Hepatocyte (in vitro differentiated cells): ENCODE measurements at places on chromosomes 2 and 18.
A peak's percentile ranks its signal among the peaks of the same experiment; 100 is the strongest.

DNA sequence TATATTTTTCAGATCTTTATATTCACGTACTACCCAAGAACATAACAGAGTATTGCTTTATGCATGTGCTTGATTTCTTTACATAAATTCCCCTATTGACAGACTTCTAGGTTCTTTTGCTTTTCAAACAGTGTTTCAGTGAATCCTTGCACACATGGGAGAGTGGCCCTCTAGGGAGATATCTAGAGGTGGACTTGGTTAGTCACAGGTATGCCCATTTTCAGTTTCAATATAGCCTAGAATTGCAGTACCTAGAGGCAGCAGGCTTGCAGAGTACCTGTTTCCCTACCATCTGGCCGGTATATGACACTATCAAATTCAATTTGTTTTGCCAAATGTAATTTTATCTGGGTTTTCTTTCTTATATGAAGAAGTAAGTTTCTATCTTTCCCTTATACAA is 36.8 kb downstream of the EML6 start:
- no peak for DNase-seq

GRCh38 chr2:15265889-15266288 is 295.2 kb downstream of the NBAS start:
- DNase-seq: no peak

DNA sequence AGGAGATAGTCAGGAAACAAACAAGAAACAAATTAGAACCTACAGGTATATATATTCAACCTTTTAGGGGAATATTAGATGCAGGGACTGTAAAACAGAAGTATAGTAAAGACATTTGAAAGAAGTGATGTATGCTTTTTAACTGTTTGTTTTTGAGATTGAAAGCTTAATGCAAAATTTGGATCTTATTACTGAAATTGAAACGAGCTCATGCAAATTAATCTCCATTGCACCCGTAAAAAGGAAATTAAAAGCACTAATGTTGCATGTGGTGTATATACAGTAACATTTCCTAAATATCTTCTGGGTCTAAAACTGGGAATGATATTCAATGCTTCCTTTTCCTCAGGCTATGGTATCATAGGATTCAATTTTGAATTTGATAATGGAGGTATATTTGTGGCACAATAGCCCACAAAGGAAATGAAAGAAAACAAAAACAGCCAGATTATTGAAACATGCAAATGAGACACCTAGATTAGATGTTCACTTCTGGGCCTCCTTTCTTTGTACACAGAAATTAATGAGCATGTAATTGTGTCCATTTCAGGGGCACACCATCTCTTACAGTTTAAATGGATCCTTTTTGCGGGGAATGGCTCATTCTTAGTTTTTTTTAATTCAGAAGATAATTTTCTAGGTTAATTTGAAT is 1.6 kb upstream of the ELOA2 start:
- DNase-seq: no peak

DNA sequence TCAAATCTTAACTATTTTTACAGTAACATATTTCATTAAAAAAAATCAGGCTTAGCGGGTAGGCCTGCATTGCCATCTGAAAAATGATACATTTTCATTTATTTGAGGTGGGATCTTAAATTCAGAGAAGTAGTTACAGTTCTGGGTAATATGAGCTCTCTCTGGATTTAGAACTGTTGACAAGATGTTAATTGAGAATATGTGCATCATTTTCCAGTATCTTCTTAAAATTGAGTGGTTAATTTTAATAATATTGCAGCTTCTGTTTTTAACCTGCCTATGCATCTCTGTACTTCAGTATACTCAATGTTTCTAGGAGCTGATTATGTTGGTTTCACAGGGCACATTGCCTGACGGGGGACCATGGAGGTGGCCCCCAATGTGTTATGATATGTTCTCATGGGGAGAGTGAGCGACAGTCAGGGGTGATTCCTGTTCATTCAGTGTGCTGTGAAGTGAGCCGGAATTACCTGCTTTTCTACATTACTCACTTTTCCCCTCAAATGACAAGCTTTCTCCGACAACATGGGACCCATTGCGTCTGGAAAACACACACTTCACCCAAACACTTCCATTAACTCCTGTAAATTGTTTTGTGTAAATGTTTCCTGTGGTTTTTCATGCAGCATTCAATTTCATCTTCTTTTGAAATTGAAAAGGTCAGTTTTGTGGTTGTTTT is 406.2 kb downstream of the MTX2 start:
- no peak for DNase-seq

- DNase-seq: no peak
Measured at GRCh38 chr2:29603341-29603740, 318.0 kb downstream of the ALK start.

- DNase-seq: no peak
Measured at GRCh38 chr2:198444800-198445287, 640.5 kb downstream of the PLCL1 start.

DNA sequence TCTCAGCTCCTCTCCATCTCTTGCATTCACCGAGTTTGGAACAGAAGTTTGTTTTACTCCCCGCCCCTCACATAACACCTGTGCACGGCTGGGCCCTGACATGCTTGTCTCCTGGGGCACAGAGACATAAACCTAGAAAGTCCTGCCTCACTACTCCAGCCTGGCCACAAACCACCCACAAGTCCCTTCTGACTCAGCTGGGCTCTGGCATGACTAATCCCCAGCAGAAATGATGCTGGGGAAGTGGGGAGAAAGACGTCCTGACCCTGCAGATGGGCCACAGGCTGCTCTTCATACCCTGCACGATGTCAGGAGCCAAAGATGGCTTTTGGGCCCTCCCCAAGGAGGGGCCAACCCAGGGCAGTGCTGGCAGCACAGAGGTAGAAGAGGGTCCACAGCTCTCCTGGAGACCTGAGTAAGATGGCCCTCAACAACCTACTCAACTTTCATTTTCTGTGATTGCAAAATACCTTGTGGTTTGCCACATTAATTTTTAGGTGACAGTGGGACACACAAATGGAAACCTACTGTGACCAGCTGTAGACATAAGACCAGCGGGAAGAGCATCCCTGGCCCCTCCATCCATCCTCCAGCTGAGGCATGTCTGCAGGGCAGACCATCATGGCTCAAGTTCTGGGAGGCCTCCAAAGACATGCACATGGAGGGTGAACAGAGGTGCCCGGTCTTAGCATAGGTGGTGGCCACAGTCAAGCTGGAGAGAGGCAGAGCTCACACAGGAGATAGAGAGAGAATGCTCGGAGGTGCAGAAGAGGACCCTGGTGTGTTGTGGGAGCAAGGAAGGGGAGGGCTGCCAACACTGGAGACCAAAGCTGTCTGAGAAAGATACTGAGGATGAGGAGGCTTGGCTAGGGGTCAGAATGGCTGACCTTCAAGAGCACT is 40.0 kb downstream of the DNMT3A start:
- DNase-seq: no peak

DNA sequence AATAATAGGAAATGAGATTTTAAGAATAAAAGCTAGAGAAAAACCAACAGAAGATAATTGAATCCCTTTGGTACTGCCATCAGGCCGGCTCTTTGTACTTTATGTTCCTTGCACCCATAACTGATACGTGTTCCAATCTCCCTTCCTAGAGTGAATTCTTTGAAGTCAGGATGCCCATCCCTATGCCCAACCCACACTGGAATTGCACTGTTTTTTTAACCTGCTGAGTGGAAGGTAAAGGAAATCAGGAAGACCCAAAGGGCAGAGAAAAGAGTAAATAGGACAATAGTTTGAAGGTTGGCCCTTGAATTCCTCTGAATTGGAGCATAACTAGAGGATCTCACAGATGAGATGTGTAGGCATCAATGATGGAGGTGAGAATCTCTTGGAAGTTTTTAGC is 4.4 kb upstream of the ATG16L1 start:
- no peak for DNase-seq

- no peak for DNase-seq
Measured at GRCh38 chr18:46397174-46397573, 259.8 kb downstream of the LOXHD1 start.

- DNase-seq: no peak
Measured at GRCh38 chr2:169139145-169139544, 69.8 kb downstream of the DHRS9 start.

GRCh38 chr2:177396703-177397460 is 4.3 kb downstream of the AGPS start:
- DNase-seq: peak; percentile 10

GRCh38 chr18:10743766-10744165 is 217.9 kb downstream of the NAPG start:
- DNase-seq: no peak

GRCh38 chr18:41576643-41577042 is 378.4 kb upstream of the PIK3C3 start:
- DNase-seq: no peak

DNA sequence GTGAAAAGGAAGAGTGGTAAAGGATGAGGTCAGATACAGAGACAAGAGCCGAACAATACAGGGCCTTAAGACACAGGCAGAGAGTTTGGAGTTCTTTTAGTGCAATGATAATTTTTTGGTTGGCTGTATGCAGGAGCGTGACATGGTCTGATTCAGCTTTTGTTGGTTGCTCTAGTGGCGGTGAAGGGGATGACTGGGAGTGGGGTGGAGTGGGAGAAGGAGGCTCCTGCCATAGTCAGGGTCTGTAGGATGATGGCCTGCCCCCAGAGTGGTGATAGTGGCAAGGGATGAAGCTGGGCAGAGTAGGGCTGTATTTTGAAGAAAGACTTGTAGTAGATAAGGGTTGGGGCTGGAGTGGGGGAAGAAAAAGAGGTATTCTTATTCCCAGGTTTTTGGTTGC is 306.6 kb upstream of the VWC2L start:
- no peak for DNase-seq

- DNase-seq: peak; percentile 76
Measured at GRCh38 chr2:176088048-176088936, 4.2 kb upstream of the HOXD13 start.

DNA sequence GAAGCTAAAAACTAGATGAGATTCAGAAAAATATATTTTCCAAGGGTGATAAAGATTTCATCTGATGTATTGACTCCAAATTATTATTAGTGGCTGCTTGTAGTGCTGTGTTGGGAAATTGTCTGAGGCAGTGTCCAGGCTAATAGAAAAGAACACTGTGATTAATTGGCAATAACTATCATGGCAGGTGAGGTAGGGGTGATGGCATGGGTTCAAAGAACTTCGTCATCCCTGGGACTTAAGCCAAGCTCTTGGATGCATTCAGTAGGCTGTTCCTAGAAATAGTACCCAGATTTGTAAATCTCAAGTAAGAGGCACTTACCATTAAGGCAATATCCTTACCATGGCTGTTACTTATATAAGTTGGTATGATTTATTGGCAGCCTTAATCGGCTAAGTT is 13.2 kb upstream of the RAPGEF4 start:
- no peak for DNase-seq

DNA sequence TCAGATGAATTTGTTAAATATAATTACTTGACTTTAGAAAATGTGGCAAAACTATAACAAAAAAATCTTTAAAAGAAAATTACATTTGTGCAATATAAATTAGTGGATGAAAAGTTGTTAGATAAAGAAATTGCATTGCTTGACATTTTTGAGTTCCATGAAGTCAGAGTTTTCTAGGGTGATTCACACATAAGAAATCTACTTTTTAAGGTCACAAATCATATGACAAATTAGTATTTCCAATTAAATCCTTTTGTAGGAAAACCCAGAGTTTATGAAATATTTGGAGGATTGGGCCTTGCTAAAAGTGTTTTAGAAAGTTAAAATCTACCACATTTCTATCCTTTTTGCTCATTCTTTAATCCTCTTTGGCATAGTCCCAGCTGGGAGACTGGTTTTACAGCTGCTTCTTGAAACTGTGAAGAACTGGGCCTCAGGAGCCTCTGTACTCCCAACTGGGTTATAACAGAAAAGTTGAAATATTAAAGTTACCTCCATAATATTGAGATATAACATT is 289.2 kb downstream of the LRRTM4 start:
- no peak for DNase-seq

- no peak for DNase-seq
Measured at GRCh38 chr2:19753818-19754217, 148.0 kb downstream of the TTC32 start.

DNA sequence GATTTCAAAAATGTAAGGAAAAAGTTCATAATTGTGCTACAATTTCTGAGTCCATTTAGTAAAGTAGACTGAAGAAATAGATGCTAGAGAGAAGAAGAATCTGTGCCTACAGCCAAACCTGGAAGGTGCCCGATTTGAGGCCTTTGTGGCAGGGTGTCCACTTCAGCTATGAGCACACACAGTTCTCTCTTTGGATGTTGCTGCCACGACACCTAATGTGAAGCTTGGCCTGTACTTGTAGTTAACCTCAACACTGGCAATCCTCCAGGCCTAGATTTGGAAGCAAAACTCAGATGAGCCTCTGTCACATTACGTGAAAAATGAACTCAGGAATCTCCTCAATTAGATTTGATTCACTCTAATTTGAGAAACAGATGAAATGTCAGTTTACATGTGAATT is 90.1 kb upstream of the LRP1B start:
- DNase-seq: no peak

- no peak for DNase-seq
Measured at GRCh38 chr2:241154915-241155314, 4.6 kb downstream of the PPP1R7 start.

- no peak for DNase-seq
Measured at GRCh38 chr2:21687589-21687988, 563.8 kb downstream of the TDRD15 start.

DNA sequence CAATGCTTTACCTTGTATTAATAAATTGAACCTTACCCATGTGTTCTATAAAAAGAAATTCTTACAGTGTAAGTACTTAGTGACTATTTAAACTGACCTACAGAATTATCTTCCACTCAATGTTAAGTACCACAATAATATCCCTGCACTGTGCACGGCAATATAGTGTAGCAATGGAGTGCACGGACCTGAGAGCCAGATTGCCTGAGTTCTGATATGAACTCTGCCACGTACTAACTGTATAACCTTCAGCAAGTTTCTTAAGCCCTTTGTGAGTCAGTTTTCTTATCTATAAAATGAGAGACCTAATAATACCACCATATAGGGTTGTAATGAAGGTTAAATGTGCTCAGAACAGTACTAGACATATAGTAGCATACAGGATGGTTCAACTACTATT is 66.2 kb downstream of the GPR39 start:
- peak; percentile 12 for DNase-seq

- DNase-seq: no peak
Measured at GRCh38 chr2:19541884-19542283, 183.5 kb upstream of the OSR1 start.
